ENCODE measurements at places on chromosomes 7 and 10.

DNA sequence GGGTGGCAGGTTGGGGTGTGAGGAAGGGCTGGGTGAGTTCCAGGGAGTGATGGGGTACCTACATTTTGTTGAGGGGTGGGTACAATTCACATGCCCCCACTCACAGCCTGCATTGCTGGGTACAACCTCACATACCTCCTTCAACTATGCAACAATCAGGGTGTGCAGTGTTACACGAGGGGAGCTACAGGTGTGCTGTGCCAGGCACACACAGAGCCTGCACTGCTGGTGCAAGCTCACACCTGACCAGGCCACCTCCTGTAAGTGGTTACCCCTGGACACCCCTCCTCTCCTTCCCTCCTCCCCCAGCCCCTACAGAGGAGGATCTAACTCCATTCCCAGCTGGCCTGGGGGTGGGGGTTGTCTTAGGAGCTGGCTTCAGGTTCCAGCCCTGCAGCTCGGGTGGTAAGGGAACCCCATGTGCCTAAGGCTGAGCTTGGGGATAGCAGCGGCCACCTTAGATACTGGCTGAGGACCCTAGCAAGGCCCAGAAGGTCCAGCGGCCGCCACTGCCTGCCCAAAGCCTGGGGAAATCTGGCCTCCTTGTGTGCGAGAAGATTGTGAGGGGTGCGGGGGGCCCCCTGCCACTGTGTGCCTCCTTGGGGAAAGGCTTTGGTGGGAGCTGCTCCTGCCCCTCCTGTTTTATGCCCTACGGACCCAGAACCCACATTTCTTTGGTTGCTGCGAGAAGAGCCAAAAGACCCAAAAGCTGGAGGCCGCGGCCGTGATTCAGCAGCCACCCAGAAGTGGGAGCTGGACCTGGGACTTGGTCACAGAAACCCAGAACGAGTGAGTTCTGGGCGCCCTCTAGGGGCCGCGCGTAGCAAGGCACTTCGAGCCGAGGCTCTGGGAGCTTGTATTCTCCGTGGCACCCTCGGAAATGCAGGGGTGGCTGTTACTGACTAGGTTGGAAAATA lies 10.8 kb downstream of the TLX1 start:
- peak; percentile 39 for DNase-seq

GRCh38 chr7:130505753-130506152 lies 13.9 kb downstream of the MEST start:
- no peak for DNase-seq

- DNase-seq, result no peak
Observed at GRCh38 chr10:45370202-45370955, 3.6 kb upstream of the ALOX5 start.

GRCh38 chr7:45259966-45260646 lies 102.5 kb downstream of the RAMP3 start:
- DNase-seq, result no peak

GRCh38 chr10:88792661-88793060 lies 9.9 kb upstream of the LIPM start:
- no peak for DNase-seq

GRCh38 chr10:14253079-14253478 lies 77.6 kb downstream of the FRMD4A start:
- DNase-seq, result no peak

DNA sequence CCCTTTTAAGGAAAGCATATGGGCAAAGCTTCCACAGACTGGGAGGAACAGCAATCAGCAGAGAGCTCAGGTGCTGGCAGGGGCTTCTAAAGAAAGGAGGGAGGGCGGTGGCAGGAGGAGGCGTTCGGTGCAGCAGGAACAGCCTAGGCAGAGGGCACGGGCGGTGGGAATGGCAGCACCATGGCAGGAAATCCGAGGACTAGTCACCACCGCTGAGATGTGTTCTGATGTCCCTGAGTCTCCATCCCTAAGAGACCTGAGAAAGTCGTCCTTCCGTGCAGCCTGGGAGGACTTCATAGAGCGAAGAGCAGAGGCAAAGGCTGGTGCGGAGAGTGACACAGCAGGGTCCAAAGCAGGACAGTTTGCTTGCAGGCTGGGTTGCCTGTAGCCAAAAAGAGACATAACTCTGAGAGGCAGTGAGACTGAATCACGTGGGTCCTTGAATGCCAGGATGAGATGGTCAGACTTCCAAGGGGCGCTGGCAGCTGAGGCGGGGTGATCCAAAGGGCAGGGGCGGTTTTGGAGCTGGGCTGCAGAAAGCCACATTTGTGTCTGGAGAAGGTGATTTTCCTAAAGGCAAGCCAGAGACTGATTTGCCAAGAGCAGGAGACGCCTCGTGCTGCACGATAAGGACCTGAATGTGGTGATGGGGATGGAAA lies 35.8 kb upstream of the GRID1 start:
- no peak for DNase-seq

GRCh38 chr7:95865716-95866371 lies 93.5 kb downstream of the DYNC1I1 start:
- no peak for DNase-seq

DNA sequence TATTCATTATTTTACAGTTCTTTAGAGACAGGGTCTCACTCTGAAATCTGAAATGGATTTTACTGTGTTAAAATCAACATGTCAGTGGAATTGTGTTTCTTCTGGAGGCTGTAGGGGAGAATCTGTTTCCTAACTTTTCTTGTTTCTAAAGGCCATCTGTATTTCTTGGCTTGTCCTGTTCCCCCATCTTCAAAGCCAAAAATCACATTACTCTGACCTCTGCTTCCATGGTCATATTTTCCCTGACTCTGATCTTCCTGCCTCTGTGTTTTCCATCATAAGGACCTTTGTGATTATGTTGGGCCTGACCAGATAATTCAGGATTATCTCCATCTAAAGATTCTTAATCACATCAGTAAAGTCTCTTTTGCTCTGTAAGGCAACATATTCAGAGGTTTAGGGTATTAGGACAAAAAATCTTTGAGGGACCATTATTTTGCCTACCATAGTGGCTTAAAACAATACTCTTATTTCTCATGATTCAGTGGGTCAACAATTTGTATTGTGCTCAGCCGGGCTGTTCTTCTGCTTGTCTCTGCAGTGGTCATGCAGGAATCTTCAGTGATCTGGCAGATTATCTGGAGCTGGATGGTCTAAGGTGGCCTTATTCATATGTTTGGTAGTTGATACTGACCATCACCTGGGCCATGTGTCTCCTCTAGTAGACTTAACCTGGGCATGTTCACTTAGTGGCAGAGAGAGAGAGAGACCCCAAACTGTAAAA lies 5.7 kb downstream of the ANLN start:
- DNase-seq, result no peak

- DNase-seq, result no peak
Observed at GRCh38 chr7:95798401-95798930, 26.1 kb downstream of the DYNC1I1 start.

- no peak for DNase-seq
Observed at GRCh38 chr7:1994931-1995330, 237.8 kb downstream of the MAD1L1 start.

DNA sequence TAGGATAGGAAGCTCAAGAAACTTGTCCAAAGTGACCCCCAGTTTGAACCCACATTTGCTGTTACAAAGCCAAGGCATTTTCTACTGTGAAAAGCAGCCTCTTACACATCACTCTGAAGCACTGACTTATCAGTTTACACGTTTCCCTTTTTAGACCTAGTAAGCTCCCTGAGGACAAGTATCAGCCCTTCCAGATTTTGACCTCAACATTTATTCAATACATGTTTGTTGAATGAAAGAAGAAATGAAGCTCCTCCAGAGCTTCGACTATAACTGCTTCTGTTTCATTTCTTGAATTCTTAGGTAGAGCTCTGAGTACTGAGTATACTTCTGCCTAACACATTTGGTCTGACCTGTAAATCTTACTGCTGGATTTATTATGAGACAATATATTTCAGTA lies 2.7 kb downstream of the WASL start:
- no peak for DNase-seq

GRCh38 chr7:116024826-116025809 lies 5.4 kb downstream of the TFEC start:
- no peak for DNase-seq

DNA sequence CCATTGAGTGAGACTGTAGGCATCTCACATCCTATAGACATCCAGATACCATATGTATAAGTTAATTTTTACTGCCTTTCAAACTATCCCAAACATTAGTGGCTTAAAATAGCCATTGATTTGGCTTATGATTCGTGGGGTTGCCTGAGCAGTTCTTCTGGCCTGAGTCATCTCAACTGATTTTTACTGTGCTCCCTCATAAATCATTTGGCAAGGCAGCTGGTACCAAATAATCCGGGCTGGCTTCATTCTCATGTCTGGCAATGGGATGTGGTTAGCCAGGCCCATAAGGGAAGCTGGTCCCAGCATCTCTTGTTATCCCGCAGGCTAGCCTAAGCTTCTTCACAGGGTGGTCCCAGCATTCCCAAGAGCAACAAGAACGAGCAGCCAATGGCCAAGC lies 6.7 kb upstream of the LRGUK start:
- DNase-seq, result no peak

DNA sequence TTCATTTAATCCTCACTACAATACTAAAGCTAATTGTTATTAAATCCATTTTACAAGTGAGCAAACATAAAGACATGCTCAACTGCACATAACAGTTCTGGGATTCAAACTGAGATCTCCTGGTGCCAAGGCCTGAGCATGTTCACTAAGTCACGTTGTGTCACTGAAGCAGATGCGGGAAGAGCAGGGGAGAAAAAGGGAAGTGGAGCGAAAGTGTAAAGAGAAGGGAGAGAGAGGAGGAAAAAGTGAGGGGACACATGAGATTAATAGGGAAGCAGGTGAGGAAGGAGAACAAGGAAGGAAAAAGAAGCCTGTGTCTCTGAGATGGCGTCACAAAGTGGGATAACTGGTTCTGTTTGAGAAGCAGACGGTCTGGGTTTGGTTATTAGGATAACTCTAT lies 38.9 kb upstream of the KAT6B start:
- no peak for DNase-seq

- no peak for DNase-seq
Observed at GRCh38 chr7:130935564-130936157, 201.7 kb upstream of the KLF14 start.

- DNase-seq, result no peak
Observed at GRCh38 chr10:130020651-130021382, 56.7 kb upstream of the EBF3 start.

DNA sequence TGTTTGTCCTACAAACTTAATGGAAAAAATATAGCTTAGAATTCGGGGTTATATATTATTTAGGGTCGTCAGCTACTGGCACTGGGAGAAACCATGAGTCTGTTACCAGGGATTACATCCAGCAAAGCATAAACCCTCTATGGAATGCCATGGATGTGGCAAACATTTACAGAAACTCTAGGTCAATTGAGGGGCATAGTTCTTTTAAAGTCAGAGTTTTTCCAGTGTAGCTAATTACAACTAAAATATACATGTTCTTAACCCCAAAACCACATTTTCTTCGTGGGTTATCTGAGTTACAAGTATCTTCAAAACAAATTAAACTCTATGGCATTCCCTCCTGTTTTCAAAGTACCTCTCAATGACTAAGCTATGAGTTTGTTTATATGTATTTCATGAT lies 99.3 kb upstream of the THSD7A start:
- DNase-seq, result no peak

All from stimulated activated CD4-positive, alpha-beta T cell treated with anti-CD3 and anti-CD28 coated beads, TNF-alpha, amount 100 ng/mL, for 1 hour (primary cell).